Transverse colon (tissue), 4 donors: ENCODE measurements at places on chromosomes 6 and 20. TPM values are rescaled to one million over a fixed set of nuclear protein-coding genes. Genes with fewer than 3 reads are reported as not detected.

DNA sequence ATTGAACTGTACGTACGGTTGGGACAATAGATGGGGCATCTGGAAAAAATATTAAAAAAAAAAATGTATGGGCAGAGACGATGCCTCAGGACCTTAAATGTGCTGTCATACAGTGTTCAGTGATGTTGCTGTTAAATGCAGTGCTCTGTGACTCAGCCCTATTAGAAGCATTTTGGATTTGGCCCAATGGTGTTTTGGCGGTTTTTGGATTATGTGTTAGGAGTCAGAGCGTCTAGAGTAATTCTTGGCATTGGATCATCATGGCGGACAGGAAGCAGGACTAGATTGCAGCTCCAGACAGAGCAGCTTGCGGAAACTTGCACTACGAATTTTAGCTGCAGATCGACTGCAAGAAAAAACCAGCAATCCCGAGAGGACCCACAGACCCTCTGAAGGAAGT lies 280.0 kb downstream of the SOX4 start:
- H3K27me3 ChIP-seq = no peaks in the 10 kb centered on the region
- H3K36me3 ChIP-seq = no peaks in the 10 kb centered on the region
- no peak overlapping the region for H3K4me3 ChIP-seq
- peak; percentile 12 for DNase-seq
- H3K4me1 ChIP-seq = no peaks in the 10 kb centered on the region

DNA sequence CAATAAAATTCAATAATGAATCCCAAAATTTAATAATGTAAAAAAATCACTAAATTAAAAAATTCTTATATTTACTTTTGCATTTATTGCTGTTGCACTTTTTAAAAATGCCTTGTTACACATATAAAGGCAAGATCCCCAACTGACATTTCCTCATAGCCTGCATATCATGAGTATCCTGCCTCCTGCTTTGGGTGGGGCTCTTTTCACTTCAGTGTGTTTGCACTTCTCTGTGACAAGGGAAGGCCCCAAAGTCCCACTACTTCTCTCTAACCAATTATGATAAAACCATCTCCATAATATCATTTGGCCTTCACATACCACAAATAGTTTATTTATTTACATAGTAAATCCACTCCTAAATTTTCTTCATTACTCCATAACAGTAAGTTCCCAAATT lies 446.1 kb upstream of the MARCKS start:
- DNase-seq = peak; percentile 15
- no peak overlapping the region for H3K27ac ChIP-seq
- H3K4me1 ChIP-seq = peaks cover 12% of the 10 kb centered on the region
- no peaks in the 10 kb centered on the region for H3K27me3 ChIP-seq
- H3K36me3 ChIP-seq = no peaks in the 10 kb centered on the region

The C4A gene
- 42.2 TPM for total RNA-seq

DNA sequence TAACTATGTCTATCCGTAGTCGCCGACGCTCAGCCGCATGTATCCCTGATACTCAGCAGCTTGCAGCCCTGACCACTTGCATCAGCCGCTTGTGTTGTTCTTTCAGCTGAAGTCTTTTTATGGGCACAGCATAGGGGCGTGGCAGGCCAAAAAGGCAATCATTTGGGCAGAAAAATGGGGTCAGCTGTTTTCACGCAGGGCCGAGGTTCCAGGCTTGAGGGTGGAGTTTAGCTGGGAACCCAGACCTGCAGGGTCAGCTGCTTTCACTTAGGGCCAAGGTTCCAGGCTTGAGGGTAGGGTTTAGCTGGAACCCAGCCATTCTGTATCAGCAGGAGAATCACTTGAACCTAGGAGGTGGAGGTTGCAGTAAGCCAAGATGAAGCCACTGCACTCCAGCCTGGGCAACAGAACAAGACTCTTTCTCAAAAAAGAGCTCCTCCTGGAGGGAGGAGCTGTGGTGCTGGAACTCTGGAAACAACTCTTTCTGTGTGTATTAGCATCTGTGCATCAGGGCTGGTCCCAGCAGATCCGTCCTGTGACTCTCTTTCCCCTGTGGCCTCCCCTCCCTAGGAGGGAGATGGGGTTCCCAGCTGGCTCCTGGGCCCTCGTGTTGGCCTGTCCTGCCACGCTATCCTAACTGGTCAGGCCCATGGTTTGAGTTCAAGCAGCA lies 56.9 kb upstream of the PRND start:
- no peak overlapping the region for H3K27ac ChIP-seq
- H3K4me1 ChIP-seq = peaks cover 9% of the 10 kb centered on the region
- no peak for DNase-seq
- no peaks in the 10 kb centered on the region for H3K36me3 ChIP-seq

- H3K27me3 ChIP-seq = no peaks in the 10 kb centered on the region
- H3K4me3 ChIP-seq = no peak overlapping the region
- peak overlapping the region; percentile 24 for H3K27ac ChIP-seq
These were observed 3.9 kb upstream of the TNFRSF6B start for GRCh38 chr20:63692436-63693082.

The GPR6 gene
- not detected for total RNA-seq

The SLX4IP gene
- total RNA-seq = 8.4 TPM

DNA sequence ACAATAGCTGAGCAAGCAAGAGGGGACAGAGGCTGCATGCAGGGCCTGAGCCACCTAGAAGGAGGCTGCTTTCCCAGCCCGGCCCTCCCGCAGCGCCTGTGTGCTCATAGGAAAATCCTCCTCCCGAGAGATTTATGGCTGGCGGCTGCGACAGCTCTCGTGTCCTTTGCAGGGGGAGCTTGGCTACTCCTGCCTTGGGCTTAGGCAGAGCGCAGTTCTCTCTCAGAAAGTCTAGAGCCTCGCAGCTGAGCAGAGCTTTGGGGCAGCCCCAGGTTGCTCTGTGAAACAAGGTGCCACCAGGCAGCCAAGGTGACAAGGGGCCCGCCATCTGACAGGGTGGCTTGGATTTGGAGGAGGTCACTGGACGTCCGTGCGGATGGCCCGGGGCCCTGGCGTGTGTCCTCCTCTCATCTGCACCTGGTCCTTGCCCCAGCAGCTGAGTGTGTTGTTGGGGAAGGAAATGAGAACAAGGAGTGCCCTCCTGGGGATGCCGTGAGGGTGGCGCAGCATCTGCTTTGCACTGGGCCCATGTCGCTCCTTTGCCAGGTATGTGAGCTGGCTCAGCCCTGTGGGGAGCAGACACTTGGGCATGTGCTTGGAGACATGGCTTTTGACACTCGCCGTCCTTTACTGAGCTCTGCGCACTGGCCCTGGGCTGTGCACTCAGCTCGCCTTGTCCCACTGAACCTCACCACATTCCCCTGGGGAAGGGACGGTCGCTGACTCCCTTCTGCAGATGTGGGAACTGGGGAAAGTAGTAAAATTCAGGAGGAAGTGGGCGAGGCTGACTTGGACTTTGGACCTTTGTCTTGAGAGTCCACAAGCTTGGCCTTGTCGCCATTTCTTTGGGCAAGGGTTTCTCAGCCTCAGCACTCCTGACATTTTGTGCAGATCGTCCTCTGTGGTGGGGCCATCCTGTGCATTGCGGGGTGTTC lies 41.9 kb downstream of the EDN3 start:
- no peak overlapping the region for H3K4me3 ChIP-seq
- H3K36me3 ChIP-seq = no peaks in the 10 kb centered on the region
- H3K27me3 ChIP-seq = no peaks in the 10 kb centered on the region
- no peak overlapping the region for H3K27ac ChIP-seq
- H3K4me1 ChIP-seq = no peaks in the 10 kb centered on the region

The MCCD1 gene
- total RNA-seq = not detected

The CST2 gene
- not detected for total RNA-seq

DNA sequence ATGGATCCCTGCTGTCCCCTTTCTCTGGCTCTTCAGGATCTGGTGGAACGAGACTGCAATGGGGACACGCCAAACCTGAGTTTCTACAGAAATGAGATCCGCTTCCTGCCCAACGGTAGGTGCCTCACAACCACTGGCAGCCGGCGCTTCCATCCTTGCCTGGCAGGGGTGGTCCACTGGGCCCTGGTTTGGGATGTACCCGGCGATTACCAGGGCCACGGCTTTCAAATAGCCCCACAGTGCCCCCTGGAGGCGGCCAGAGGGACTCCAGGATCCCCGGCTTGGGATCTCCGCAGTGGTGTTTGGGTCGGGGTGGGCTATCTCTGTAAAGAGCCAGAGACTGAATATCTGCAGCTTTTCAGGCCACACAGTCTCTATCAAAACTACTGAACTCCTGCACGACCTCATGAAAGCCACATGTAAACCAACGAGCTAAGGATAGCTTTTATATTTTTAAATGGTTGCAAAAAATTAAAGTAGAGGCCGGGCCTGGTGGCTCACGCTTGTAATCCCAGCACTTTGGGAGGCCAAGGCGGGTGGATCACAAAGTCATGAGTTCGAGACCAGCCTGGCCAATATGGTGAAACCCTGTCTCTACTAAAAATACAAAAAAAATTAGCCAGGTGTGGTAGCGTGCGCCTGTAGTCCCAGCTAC lies 3.7 kb downstream of the OGFR start:
- H3K27me3 ChIP-seq = no peaks in the 10 kb centered on the region
- no peak overlapping the region for H3K27ac ChIP-seq
- H3K4me1 ChIP-seq = peaks cover 17% of the 10 kb centered on the region
- H3K4me3 ChIP-seq = no peak overlapping the region

The GFOD1 gene
- 8.4 TPM for total RNA-seq

The IMPG1 gene
- total RNA-seq = not detected

DNA sequence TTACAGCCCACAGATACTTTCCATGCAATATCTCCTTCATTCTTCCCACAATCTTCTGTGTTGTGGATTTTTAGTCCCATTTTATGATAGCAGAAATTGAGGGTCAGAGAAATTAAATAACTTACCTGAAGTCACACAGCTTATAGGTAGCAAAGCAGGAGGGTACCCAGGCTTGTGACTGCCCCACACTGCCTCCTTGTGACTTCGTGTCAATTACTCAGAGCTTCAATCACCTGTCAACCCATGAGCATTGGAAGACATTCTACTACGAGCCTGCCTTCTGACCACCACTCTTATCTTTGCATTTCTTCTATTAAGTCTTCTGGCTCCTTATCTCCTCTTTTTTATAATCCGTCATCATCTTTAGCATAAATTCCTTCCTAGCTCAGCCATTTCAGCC lies 71.6 kb upstream of the NRSN1 start:
- DNase-seq = no peak
- H3K36me3 ChIP-seq = no peaks in the 10 kb centered on the region
- no peak overlapping the region for H3K4me3 ChIP-seq

The NKAIN4 gene
- 0.79 TPM for total RNA-seq

The HTR1B gene
- not detected for total RNA-seq

DNA sequence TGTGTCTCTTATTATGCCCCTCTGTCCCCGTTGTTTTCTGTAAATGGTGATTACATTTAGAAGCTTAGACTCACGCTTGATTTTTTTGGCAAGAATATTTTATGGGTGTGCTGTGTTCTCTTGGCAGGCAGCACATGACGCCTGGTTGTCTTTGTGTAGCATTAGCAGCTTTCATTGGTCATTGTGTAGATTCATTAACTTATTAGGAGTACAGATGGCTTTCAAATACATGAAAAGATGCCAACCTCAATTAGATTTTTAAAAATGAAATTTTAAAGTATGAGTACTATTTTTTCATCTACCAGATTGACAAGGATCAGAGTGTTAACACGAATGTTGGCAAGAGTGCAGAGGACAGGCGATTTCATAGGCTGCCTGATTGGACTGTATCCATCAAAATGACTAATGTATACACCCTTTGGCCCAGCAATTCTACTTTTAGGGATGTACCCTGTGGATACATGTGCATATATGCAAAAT lies 15.2 kb downstream of the COX4I2 start:
- H3K4me3 ChIP-seq = no peak overlapping the region
- H3K36me3 ChIP-seq = no peaks in the 10 kb centered on the region
- H3K27me3 ChIP-seq = no peaks in the 10 kb centered on the region
- H3K27ac ChIP-seq = no peak overlapping the region

- DNase-seq = no peak
- no peaks in the 10 kb centered on the region for H3K4me1 ChIP-seq
- no peaks in the 10 kb centered on the region for H3K36me3 ChIP-seq
- no peak overlapping the region for H3K4me3 ChIP-seq
- H3K27me3 ChIP-seq = peaks cover 16% of the 10 kb centered on the region
These were observed 5.9 kb downstream of the HCRTR2 start for GRCh38 chr6:55180258-55180657.

The ZBP1 gene
- not detected for total RNA-seq

The PAX1 gene
- total RNA-seq = not detected

GRCh38 chr6:75430631-75431325 lies 62.8 kb downstream of the FILIP1 start:
- H3K4me3 ChIP-seq = no peak overlapping the region
- no peaks in the 10 kb centered on the region for H3K36me3 ChIP-seq
- H3K27me3 ChIP-seq = no peaks in the 10 kb centered on the region
- peaks cover 10% of the 10 kb centered on the region for H3K4me1 ChIP-seq
- DNase-seq = no peak
- H3K27ac ChIP-seq = peak overlapping the region; percentile 45

- no peak overlapping the region for H3K27ac ChIP-seq
- no peaks in the 10 kb centered on the region for H3K27me3 ChIP-seq
- H3K36me3 ChIP-seq = peaks cover 34% of the 10 kb centered on the region
- no peak for DNase-seq
- no peak overlapping the region for H3K4me3 ChIP-seq
- no peaks in the 10 kb centered on the region for H3K4me1 ChIP-seq
These were observed 340.9 kb downstream of the ESR1 start for GRCh38 chr6:152148412-152148811.

GRCh38 chr6:73234733-73235132 lies 9.4 kb upstream of the KHDC1L start:
- no peak overlapping the region for H3K4me3 ChIP-seq
- no peak for DNase-seq
- H3K27ac ChIP-seq = no peak overlapping the region
- no peaks in the 10 kb centered on the region for H3K27me3 ChIP-seq
- no peaks in the 10 kb centered on the region for H3K4me1 ChIP-seq

The SPATS1 gene
- total RNA-seq = not detected

DNA sequence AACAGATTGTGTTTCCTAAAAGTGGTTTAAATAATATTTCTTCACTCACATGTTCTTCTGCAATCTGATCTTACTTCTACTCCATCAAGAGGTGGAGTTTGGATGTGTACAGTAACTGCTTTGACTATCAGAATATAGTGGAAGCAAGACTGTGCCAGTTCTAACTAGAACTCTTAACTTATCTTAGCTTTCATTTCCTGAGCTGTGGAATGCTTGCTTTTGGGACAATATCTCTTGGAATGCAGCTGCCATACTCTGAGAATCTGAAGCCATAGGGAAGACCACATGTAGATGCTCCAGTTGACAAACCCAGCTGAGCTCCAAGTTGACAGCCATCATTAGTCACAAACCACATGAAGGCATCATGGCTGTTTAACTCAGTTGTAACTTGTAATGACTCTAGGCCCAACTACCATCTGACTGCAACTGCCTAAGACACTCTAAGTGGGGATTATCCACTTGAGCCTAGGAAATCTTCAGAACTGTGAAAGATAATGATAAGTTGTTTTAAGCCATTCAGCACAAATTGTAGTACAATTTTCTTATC lies 40.8 kb upstream of the MAN1A1 start:
- H3K4me3 ChIP-seq = no peak overlapping the region
- no peak overlapping the region for H3K27ac ChIP-seq
- no peaks in the 10 kb centered on the region for H3K36me3 ChIP-seq
- no peaks in the 10 kb centered on the region for H3K27me3 ChIP-seq
- no peak for DNase-seq

The GPX5 gene
- total RNA-seq = not detected

- no peaks in the 10 kb centered on the region for H3K27me3 ChIP-seq
- H3K4me3 ChIP-seq = no peak overlapping the region
These were observed 23.0 kb downstream of the APCDD1L start for GRCh38 chr20:58492074-58492718.
